ENCODE measurements at places on chromosomes 16 and 17.

GRCh38 chr16:17571499-17572093, 100.8 kb upstream of the XYLT1 start:
- DNase-seq, result no peak

DNA sequence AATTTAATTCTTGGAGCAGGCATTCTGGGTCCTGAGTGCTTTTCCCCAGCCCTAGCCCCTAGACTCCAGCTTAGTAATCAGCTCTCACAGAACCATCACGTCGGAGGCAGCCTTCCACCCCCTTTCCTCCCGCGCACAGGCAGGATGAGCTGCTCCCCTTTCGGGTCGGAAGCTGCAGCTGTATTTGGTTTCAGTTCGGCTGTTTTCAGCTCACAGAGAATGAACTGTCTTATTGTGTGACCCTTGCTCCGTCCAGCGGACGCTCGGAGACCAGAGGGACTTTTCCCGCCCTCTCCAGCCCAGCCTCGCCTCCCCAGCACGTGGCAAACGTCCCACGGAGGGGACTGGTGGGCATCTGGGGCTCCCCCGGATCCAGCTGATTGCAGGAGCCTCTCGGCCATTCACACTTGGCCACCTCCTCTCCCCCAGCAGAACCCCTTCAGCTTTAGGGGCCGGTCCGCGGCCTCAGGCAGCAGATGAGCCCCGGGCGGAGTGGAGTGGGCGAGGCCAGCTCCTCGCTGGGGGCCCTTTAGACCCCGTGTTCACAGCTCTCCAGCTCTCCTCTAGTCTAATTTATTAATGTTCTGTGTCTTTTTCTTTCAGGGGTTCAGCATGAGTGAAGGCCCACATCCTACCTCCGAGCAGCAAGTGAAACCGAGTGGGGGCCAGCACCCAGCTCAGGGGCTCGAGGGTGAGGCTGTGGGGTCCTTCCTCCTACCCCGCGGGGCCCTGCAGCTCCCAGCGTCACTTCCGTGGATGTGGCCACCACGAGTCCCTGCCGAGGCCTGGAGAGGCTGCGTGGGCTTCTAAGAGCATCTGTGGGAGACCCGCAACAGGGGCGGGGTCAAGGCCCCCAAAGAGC, 863 bp upstream of the UTS2R start:
- DNase-seq, result no peak

GRCh38 chr16:3101018-3101840, 2.1 kb upstream of the ZSCAN10 start:
- no peak for DNase-seq

GRCh38 chr17:57993471-57994365, 5.7 kb upstream of the VEZF1 start:
- no peak for DNase-seq

DNA sequence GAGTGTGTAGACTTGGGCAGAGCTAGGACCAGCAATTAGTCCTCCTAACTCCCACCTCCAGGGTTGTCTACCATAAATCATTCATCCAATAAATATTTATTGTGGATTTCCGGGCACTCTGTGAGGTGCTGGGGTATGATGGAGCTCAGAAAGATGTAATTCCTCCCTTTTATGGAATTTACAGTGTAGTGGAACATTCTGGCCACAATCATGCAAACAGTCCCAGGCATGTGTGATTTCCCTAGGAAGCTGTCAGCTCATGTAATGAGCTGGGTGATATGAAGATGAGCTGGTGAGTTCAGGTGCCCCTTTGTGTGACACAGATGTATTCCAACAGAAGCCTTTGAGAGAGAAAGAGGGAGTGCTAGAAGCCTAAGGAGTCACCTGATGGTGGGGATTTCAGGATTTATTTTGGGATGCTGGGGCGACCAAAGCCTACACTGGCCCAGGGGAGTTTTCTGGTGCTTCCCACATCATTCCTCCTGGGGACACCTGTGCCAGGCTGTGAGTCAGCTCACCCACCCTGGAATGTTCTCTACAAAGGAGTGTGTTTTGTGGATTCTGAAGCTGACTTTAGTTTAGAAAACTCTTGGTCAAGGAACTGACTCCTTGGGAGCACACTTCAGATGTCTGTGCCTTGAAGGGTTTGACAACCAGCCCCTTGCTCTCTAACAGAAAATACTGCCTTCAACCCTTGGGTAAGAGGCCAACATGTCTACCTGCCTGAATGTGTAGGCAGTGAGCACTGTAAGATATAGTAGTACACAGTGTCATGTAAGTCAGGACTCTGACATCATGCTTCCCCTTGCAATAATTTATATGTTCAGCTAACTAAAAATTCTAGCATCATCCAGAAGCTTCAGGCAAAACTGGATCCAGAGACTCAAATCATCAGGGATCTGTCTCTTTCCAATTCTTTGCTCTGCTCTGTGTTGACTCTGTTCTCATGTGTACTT, 42.9 kb downstream of the HS3ST4 start:
- no peak for DNase-seq

- DNase-seq, result no peak
These were observed 6.5 kb downstream of the GLIS2 start for GRCh38 chr16:4322121-4323052.

GRCh38 chr17:79624718-79625478, 14.0 kb upstream of the RBFOX3 start:
- no peak for DNase-seq

- no peak for DNase-seq
These were observed 5.3 kb downstream of the PRR15L start for GRCh38 chr17:47952171-47953021.

GRCh38 chr17:50079334-50080095, 15.6 kb upstream of the PDK2 start:
- no peak for DNase-seq

- DNase-seq, result no peak
These were observed 24.5 kb upstream of the MTMR4 start for GRCh38 chr17:58538811-58539409.

GRCh38 chr16:72367851-72368250, 195.9 kb upstream of the PMFBP1 start:
- DNase-seq, result no peak

DNA sequence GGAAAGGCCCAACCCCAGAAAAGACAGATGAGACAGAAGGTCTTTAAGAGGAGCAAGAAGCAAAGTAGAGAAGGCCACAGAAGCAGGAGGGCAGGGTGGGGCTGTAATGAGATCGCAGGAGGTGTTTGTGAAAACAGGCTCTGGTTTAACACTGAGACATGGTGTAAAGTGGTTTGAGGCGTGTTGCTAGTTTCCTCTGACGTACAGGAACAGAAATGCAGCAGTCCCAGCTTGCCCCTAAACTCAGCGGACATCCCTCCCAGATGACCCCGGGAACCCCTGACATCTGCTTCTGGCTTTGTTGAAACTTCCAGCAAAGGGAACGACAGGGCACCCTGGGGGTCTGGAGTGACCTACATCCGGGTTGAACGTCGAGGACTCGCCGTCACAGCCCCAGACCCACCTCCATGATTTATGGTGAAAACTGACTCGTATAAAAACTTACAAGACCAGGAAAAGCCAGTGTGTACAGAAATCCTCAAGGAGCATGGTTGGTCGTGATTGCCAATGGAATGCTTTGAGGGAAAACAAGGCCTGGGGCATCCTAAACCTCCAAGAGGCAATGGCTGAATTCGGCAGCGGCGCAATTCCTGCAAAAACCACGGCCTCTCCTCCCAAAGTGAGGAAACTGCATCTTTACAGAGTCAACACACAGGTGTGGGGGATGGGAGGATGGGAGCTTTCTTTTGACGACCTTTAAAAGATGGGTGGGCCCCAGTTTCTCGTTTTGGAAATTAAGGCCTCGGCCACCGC, 25.8 kb downstream of the LITAF start:
- DNase-seq, result peak; percentile 62

DNA sequence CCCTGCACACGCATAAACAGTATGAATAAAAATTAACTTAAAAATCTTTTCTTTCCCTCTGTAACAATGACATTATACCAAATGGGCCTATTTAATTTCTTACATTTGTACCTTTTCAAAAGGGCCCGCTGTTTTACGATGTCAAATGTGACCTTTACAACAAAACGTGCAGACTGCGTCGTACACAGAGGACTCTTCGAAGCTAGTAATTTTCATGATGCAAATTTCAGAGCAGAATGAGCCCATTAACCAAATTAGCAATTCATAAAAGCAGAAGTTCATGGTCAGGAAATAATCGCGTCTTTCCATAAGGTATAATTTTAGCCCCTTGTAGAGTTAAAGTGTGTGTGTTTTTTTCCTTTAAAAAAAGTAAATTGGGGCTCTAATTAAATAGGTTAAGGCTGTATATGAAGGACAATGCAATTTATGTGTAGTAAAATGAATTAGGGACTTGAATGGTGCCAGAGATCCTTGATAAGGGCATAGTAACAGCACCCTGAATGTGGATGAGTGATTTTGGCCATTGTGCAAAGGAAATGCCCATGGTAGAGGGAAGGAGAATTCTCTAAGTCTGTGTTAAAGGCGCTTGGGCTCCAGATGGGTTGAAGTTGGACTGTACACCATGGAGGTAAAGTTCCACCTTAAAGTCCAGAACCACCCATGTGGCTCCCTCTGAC, 546.4 kb upstream of the EEF2KMT start:
- no peak for DNase-seq

DNA sequence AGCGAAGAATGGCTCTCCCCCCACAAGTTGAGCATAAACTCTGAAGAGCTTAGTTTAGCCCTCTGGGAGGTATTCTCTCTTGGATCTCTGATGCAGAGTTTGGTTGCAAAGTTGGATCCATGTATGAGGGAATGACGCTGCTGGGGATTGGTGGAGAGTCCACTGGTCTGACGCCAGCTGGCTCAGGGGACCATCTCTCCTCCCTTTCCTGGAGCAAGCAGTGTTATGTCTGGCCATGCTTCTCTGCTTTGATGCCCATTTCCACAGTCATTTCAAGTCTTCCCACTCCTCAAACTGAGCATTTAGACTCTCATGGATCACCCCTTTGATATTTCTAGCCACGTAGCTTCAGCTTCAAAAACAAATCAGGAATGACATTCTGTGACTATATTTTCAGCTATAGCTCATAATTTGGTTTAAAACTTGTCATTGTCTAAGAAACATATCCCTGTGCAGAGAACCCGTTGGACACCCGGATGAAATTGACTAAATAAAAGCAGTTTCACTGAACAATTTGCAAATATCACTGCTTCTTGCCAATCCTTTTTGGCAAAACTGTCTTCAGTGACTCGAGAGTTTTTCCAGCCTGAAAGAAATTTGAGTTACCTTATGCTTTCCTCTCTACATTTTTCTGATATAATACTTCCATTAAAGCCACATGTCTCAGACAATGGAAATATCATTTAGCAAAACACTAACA, 193.4 kb upstream of the CDH11 start:
- no peak for DNase-seq

DNA sequence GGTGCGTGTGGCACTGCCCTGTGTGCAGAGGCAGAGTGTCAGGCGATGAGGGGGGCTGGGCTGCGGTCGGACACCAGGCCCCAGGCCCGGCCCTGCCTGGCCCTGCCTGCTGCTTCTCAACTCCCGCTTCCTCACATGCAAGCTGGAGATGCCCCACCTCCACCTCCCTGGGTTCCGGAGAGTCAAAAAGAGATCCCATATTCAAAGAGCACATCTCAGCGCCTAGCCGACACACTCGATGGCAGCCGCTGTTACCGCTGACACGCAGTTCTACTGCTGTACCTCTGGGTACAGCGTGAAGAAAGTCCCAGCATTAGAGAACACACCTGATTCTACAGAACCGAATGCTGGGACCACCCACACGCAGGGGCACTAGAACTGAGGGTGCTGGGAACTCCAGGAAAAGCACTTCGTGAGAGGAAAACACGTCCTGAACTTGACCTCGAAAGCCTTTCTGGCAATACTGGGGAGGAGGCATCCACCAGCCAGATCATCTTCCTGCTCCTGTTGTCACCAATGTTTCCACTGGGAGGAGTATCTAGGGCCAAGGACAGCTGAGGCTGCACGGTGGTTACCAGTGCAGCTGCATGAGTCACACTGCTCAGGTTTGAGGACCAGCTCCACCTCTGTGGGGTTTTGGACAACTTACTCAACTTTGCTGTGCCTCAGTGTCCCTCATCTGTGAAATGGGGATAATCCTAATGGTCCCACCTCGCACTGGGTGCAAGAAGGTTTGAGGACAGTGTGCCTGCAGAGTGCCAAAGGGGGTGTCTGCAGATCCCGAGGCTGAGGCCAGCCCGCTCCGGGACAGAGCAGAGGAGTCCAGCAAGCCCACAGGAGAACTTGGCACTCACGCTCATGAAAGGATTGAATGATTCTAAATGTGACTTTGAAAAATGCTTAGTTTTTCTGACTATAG, 100.4 kb upstream of the DNAH17 start:
- DNase-seq, result no peak

DNA sequence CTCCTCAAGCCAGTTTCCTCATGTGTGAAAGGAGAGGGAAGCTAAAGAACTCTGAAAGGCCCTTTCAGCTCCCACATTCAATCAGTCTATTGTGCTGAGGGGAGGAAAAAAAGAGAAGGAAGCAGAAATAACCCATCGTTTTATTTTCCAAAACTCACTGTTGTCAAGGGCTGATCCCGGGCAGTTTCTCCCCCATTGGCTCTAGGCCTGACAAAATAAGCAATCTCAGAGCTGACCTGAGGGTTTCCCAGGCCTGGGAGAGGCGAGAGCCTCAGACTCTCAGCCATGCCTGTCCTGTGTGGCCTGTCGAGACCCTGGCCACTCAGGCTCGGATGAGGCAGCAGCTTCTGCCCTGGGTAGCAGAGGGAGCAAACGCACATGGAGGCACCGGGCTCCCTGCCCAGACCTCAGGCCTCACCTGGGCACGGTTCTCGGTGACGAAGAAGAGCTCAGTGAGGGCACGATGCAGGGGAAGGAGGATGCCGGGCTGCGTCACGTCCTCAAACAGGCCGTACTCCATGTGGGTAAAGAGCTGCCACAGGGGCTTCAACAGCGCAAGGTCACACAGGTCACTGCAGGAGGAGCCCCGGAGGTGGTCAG, 45.0 kb upstream of the ATP2A3 start:
- DNase-seq, result no peak

GRCh38 chr17:39547713-39548478, 59.8 kb downstream of the NEUROD2 start:
- DNase-seq, result peak; percentile 88

- DNase-seq, result no peak
These were observed 32.5 kb downstream of the WIPF2 start for GRCh38 chr17:40251576-40251975.

DNA sequence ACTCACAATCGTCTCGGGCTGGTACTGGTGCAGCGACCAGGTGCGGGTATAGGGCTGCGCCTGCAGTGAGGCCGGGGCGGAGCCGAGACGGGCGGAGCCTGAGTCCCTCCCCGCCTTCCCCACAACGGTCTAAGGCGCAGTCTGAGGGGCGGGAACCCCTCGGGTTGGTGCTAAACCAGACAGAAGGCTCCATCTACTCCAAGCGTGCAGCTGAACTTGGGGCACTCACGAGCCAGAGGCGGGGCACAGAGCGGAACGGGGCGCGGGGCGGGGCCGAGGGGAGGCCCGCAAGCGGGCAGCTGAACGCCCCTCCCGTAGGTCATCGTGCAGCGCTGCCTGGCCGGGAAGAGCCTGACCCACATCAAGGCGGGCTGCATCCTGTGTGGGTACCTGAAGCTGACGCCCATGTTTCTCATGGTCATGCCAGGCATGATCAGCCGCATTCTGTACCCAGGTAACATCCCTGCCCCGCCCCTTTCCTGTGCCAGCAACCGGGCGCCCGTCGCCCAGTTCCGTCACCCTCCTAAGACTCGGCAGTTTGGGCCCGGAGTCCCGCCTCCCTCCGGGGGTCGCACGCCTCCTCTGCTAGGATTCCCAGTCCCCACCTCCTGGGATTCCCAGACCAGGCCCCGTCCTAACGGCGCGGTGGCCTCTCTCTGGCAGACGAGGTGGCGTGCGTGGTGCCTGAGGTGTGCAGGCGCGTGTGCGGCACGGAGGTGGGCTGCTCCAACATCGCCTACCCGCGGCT, 5.0 kb downstream of the SLC5A2 start:
- DNase-seq, result peak; percentile 68

- DNase-seq, result no peak
These were observed 85.5 kb downstream of the RMI2 start for GRCh38 chr16:11430601-11431317.
